Adrenal gland (tissue), 19 donors: ENCODE measurements at places on chromosomes 12 and 14. TPM values are rescaled to one million over a fixed set of nuclear protein-coding genes. Genes with fewer than 3 reads are reported as not detected.

Gene CAPZA3
- not detected for total RNA-seq

- H3K4me3 ChIP-seq = no peak overlapping the region
- DNase-seq = peak; percentile 70
- H3K36me3 ChIP-seq = no peaks in the 10 kb centered on the region
- H3K4me1 ChIP-seq = peaks cover 8% of the 10 kb centered on the region
Observed at GRCh38 chr12:120640861-120641833, 721 bp downstream of the CABP1 start.

DNA sequence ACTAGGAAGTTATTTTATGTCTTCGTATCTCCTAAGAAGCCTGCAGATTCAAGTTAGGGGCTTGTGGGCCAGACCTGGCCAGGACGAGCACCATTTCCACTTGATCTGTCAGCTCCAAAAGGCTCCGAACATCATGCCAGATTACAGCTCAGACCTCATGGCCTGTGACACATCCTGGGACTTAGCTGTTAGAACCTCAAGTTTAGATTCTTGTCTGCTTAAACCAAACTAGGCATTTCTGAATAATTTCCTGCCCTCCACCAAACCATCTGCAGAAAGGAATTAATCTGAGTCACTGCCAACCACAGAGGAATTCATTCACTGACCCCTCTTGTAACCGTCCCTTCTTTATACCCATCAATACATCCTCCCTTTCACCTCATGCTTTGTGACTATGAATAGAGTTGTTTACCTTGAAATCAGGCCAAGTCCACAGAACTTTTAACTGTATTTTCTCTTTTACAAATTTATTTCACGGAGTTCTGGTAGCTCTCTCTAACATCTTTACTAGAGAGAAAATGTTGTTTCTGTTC is 120.3 kb downstream of the FBXL14 start:
- no peaks in the 10 kb centered on the region for H3K27me3 ChIP-seq
- peak; percentile 28 for DNase-seq
- H3K36me3 ChIP-seq = no peaks in the 10 kb centered on the region
- H3K4me3 ChIP-seq = no peak overlapping the region

GRCh38 chr14:99659333-99659741 is 14.4 kb downstream of the HHIPL1 start:
- peaks cover 20% of the 10 kb centered on the region for H3K27me3 ChIP-seq
- no peak for DNase-seq
- no peaks in the 10 kb centered on the region for H3K4me1 ChIP-seq
- H3K36me3 ChIP-seq = no peaks in the 10 kb centered on the region
- H3K4me3 ChIP-seq = no peak overlapping the region
- H3K27ac ChIP-seq = no peak overlapping the region

- no peak overlapping the region for H3K27ac ChIP-seq
- no peaks in the 10 kb centered on the region for H3K27me3 ChIP-seq
- no peak for DNase-seq
- H3K36me3 ChIP-seq = no peaks in the 10 kb centered on the region
- H3K4me3 ChIP-seq = no peak overlapping the region
Observed at GRCh38 chr12:84696281-84696680, 216.3 kb downstream of the SLC6A15 start.
